ENCODE measurements at places on chromosomes 3 and 15. TPM values are rescaled to one million over a fixed set of nuclear protein-coding genes. Genes with fewer than 3 reads are reported as not detected.

Gene CPEB1
- 2.2 TPM for polyA plus RNA-seq

Gene USP13
- polyA plus RNA-seq, result 15.1 TPM

Gene DIPK2A
- polyA plus RNA-seq, result 37.8 TPM

Gene FBXL2
- polyA plus RNA-seq, result 33.3 TPM

Gene POC1A
- 8.9 TPM for polyA plus RNA-seq

Gene ST8SIA2
- 5.7 TPM for polyA plus RNA-seq

Gene FOXL2
- polyA plus RNA-seq, result not detected

Gene IREB2
- 66.8 TPM for polyA plus RNA-seq

Gene HTR3E
- polyA plus RNA-seq, result 0.11 TPM

Gene A4GNT
- polyA plus RNA-seq, result 0.64 TPM

Gene BOC
- polyA plus RNA-seq, result 26.0 TPM

Gene PLA2G4D
- 0.13 TPM for polyA plus RNA-seq

Gene CDV3
- 167 TPM for polyA plus RNA-seq

Gene ISLR
- 72.9 TPM for polyA plus RNA-seq

Gene USF3
- polyA plus RNA-seq, result 19.9 TPM

Gene PRTG
- 12.1 TPM for polyA plus RNA-seq

Gene ARL13B
- 23.5 TPM for polyA plus RNA-seq

Gene ITPKA
- 0.53 TPM for polyA plus RNA-seq

Gene GMPS
- 79.1 TPM for polyA plus RNA-seq

Gene GJD2
- polyA plus RNA-seq, result not detected

Gene LIPH
- polyA plus RNA-seq, result 1.4 TPM

Gene CATSPER2
- 10.0 TPM for polyA plus RNA-seq

Gene UBAP1L
- polyA plus RNA-seq, result 5.2 TPM

Gene DPPA2
- 0.19 TPM for polyA plus RNA-seq

Gene CTDSPL
- polyA plus RNA-seq, result 108 TPM

Gene SHISA5
- polyA plus RNA-seq, result 107 TPM

Gene FEZF2
- not detected for polyA plus RNA-seq

Gene KLHL40
- not detected for polyA plus RNA-seq

Gene CX3CR1
- 1.7 TPM for polyA plus RNA-seq

Gene GOLGA6A
- polyA plus RNA-seq, result 0.33 TPM

Gene MEF2A
- polyA plus RNA-seq, result 53.1 TPM

Gene ARPP19
- polyA plus RNA-seq, result 122 TPM

Gene MNS1
- polyA plus RNA-seq, result 26.3 TPM

Gene ERC2
- polyA plus RNA-seq, result 5.3 TPM

Gene CCR5
- 0.11 TPM for polyA plus RNA-seq

Gene GOLGA6B
- not detected for polyA plus RNA-seq

Gene CCR9
- polyA plus RNA-seq, result 0.23 TPM

Gene ERICH6
- polyA plus RNA-seq, result not detected

Gene GRK7
- 0.13 TPM for polyA plus RNA-seq

Gene TGM5
- polyA plus RNA-seq, result not detected

Gene C3orf49
- 0.56 TPM for polyA plus RNA-seq

Gene SNRPN
- 188 TPM for polyA plus RNA-seq

Data from left renal pelvis (tissue), 4 donors.